ENCODE measurements at places on chromosomes 6 and 20. TPM values are rescaled to one million over a fixed set of nuclear protein-coding genes. Genes with fewer than 3 reads are reported as not detected.

OR2J3 gene
- not detected for total RNA-seq

REM1 gene
- total RNA-seq, result 0.18 TPM

LAMP5 gene
- not detected for total RNA-seq

WFDC5 gene
- total RNA-seq, result not detected

ELOVL2 gene
- 3.6 TPM for total RNA-seq

MOG gene
- not detected for total RNA-seq

Data from A549 treated with ZK216348 at 1 μM for 4 hours (cell line).